ENCODE measurements at places on chromosomes 11 and 22.

- DNase-seq = no peak
Measured at GRCh38 chr11:46107408-46107718, 13.9 kb downstream of the PHF21A start.

DNA sequence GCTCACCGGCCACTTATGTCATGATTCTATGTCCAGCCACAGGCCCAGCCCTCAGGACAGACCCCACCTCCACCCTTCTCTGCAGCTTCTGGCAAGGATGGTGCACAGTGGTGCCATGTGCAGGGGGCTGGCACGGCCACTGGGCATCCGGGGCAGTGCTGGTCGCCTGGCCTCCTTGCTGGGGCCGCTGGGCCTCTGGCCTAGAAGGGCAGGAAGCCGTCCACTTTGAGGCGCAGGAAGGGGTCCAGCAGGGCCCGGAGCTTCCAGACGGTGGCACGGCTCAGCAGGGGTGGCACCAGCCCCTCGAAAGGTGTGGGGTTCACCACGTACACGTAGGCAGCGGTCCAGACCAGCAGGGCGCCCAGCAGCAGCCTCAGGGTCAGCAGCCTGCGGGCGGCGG, 2.4 kb downstream of the CCDC188 start:
- DNase-seq = no peak

DNA sequence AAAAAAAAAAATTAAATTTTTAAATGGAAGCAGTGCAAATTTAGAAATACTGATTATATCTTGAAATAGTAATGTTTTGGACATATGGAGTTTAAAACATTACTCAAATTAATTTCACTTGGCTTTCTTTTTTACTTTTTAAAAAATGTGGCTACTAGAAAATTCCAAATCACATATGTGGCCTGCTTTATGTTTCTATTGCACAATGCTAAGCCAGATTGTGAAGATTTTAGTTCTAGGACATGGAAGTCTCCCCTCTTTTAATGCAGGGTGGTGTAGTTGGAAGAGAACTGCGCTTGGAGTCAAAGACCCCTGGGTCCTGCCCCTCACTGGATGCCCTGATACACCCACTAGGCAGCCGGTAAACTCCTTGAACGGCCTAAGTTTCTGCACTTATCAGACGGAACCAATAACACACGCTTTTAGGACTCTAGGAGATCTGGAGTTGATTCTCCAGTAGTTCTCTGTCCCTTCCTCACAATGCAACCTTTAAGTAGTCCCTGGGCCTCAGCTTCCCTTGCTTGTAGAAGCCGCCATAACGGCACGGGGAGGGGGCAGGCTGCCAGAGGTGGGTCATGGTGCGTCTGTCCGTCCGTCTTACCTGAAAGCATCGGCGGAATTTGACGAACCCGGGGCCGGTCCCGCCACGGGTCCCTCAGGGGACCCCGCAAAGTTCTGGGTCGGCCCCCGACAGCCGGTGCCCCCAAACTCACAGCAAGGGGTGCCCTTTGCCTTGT, 505 bp downstream of the FAM227A start:
- DNase-seq = no peak

DNA sequence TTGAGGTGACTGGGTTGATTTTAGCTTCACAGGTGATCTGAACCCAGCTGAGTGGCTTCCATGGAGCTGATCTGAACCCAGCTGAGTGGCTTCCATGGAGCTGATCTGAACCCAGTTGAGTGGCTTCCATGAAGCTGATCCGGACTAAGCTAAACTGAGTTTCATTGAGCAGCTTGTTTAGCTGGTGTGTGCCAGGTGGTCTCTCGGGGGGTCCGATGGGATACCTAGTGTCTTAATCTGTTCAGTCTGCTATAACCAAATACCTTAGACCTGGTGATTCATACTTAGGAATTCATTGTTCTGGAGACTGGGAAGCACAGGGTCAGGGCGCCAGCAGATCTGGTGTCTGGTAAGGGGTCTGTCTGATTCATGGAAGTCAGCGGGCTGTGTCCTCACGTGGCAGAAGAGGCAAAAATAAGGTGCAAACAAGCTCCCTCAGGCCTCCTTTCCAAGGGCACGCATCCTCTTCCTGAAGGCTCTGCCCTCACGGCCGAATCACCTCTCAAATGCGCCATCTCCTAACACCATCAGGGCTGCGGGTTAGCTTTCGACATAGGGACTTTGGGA, 52.5 kb upstream of the KCNQ1OT1 start:
- DNase-seq = no peak

DNA sequence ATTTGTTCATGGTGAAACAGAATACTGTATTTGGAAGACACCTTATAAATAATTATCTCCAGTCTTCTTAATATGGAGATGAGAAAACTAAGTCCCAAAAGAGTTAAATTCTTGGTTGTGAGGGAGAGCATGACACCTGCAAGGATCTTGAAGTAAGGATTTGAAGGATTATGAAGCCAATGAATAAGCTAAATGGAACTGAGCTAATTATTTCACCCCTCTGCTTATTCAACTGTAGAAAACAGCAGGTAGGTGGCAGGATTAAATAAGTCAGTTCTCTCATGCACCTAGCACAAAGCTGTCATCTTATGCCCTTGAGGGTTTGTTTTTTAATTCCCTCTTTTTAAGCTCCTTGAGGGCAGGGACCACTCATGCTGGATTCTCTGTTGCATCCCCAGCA, 457.3 kb downstream of the ETS1 start:
- DNase-seq = no peak

DNA sequence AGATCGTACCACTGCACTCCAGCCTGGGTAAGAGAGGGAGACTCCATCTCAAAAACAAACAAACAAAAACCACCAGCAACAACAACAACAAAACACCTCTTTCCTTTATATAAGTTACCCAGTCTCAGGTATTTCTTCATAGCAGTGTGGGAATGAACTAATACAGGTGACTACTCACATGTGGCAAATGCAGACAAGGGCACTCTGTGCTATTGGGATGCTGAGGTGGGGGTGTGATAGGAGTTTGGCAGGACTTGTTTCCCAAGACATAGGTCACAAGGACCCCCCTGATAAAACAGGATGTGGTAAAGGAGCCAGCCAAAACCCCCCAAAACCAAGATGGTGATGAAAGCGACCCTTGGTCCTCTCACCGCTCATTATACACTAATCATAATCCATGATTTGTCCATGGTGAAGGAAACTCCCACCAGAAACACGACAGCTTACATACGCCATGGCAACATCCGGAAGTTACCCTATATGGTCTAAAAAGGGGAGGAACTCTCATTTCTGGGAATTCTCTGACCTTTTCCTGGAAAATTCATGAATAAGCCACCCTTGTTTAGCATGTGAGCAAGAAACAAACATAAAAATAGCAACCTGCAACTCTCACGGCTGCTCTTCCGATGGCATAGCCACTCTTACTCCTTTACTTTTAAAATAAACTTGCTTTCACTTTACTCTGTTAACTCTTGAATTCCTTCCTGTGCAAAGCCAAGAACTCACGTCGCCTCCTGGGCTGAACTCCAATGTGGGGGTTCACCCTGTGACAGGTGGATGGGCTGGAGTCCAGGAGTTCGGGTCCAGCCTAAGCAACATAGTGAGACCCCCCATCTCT, 18.8 kb upstream of the INCENP start:
- no peak for DNase-seq

GRCh38 chr22:30309951-30310741, 16.6 kb downstream of the TBC1D10A start:
- no peak for DNase-seq

- no peak for DNase-seq
Measured at GRCh38 chr22:27504360-27505253, 296.9 kb downstream of the MN1 start.

DNA sequence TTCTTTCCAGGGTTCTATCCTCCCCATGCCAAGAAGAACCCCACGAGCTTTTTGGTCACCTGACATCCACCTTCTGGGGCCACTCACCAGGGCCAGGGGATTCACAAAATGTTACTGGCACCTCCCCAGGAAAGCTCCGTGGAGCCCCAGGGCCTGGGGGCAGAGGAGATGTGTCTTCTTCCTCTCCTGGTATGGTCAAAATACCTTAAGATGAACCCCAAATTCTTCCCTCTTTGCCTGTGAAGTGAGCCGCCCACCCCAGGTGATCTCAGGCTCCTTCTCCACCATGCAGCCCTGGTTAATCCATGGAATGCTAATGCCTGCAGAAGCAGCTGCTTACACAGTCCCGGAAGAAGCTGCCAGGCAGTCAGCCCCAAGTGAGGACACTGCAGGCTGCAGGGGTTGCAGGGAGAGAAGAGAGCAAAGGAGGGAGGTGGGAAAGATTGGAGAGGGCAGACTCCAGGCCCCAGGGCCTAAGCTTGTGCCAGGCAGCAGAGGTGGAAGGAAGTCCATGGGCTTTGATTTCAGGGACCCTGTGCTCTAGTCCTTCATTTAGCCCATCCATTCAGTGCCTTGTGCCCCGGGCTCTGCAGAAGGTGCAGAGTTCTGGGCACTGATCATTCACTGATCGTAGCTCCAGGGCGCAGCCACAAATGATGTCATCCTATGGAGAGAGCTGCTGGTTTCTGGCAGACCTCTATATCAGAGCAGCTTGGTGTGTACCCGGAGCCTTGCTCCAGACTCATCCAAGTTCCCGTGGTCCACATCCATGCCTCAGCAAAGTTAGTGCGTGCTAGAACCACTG, 127.9 kb upstream of the NECTIN1 start:
- DNase-seq = no peak

DNA sequence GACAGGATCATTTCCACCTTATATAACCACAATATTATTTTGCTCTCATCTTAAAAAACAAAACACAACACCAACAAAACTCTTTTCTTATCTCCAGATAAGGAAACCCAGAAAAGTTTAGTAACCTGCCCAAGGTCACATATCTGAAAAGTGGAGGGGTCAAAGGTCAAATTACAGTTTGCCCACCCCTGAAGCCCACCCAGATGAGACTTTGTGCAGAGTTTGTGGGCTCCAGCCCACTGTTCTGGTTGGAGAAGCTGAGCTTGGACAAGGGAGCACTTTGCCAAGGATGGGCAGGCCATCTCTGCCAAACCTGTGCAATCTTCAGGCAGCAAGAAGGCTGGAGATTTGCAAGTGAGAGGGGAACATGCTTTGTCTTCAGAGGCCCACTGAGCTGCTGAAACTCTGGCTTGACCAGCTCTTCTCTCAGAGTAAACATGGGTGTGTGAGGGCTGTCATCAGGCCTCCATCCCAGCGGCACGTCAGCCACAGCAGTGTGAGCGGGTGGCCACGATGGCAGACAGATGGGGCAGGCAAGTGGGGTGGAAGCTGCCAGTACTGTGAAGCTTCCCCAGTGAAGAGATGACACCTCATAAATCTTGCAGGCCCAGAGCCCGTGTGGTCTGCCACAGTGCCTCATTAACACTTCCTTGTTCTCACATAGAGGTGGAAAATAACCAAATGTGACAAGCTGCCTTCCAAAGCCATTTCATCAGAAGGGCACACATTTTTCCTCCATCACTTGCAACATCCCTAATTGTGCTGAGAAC, 111.8 kb downstream of the CCDC81 start:
- DNase-seq = no peak

DNA sequence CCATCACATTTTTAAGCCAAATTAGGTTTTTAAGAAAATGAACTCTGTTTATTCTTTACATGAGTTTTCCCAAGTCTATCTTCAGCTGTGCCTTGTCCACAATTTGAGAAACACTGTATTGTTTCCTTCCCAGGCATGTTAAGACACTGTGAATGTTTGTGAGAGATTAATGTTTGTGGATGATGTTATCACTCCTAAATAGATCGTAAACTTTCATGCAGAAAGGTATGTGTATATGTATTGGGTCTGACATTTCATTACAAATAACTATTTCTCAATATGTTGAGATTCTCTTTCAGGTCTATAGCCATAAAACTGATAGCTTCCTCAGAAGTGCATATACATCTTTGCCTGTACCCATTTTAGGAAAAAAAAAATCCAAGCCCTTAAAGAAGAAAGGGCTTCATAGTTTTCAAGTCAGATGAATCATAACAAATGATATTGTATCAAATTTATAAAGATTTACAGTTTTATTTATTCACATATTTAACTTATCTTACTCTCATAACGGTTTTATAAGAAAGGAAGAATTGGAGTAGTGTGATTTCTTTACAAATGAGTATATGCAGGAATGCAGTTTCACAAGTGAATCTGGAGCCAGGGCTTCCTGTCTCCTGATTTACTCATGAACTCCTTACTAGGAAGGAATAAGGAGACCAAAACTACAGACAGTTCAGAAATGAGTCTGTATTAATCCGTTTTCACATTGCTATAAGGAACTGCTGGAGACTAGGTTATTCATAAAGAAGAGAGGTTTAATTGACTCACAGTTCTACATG, 11.2 kb downstream of the OR8D1 start:
- DNase-seq = no peak

DNA sequence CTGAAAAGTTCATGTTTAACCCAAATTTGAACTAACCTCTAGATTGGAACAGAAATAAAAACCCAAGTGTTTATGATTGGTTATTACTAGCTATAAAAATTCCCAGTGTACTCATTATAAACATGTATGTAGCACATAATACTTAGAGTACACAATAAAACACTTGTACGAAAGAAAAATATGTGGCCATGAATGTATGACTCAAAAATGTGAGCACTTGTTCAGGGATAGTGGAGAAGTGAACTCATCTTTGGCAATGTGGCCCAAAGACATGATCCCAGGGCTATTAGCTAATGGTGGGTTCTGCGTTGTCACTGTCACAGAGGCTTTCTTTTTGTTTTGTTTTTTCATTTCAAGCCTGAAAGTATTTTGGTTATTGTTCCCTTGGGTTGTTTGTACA, 72.0 kb downstream of the PPFIBP2 start:
- no peak for DNase-seq

GRCh38 chr11:93840180-93840579, 10.2 kb downstream of the VSTM5 start:
- DNase-seq = no peak

GRCh38 chr11:63775191-63775590, 6.6 kb upstream of the ZFTA start:
- DNase-seq = no peak

GRCh38 chr22:46863794-46864193, 101.3 kb downstream of the TBC1D22A start:
- DNase-seq = no peak

DNA sequence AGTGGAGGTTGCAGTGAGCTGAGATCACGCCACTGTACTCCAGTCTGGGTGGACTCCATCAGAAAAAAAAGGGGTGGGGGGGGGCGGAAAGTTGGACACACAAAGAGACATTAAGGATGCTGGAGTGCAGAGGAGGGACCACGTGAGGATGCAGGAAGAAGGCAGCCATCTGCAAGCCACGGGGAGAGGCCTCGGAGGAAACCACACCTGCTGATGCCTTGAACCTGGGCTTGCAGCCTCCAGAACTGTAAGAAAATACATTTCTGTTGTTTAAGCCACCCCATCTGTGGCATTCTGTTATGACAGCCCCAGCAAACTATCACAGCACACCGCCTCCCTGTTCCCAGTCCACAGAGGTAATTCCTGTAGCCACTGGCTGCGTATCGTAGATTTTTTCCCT, 9.2 kb upstream of the STIP1 start:
- no peak for DNase-seq

- DNase-seq = no peak
Measured at GRCh38 chr11:131248588-131248987, 121.8 kb upstream of the NTM start.

Measured in stimulated activated CD4-positive, alpha-beta T cell treated with anti-CD3 and anti-CD28 coated beads, Interleukin-1b, Interleukin-23, amount 100 ng/mL, for 24 hours (primary cell).